Hematopoietic multipotent progenitor cell treated with erythropoietin and hydrocortisone succinate and interleukin-3 and kit ligand, for 6 days (in vitro differentiated cells): ENCODE measurements at places on chromosomes 16 and 17.
A peak's percentile ranks its signal among the peaks of the same experiment; 100 is the strongest.

GRCh38 chr17:76872221-76872873 is 4.1 kb downstream of the MGAT5B start:
- peak; percentile 60 for DNase-seq

GRCh38 chr17:50055055-50055425 is 870 bp upstream of the ITGA3 start:
- DNase-seq = no peak

DNA sequence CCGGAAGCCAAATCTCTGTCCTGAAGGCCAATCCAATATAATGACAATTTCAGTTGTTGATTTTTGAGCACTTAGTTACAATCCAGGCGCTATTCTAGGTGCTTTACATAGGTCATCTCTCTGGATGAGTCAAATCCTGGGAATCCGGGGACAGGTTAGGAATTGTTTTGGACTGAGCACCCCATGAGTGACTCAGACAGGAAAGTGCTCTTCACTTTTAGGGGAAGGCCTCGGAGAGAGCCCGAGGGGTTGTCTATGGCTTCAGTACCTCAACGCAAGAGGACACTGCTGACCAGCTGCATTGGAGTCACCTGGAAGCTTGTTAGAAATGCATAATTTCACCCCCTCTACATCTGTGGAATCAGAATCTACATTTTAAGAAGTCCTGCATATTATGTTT is 108.8 kb downstream of the IRX5 start:
- DNase-seq = no peak

GRCh38 chr16:16027728-16028310 is 78.4 kb downstream of the ABCC1 start:
- peak; percentile 80 for DNase-seq

DNA sequence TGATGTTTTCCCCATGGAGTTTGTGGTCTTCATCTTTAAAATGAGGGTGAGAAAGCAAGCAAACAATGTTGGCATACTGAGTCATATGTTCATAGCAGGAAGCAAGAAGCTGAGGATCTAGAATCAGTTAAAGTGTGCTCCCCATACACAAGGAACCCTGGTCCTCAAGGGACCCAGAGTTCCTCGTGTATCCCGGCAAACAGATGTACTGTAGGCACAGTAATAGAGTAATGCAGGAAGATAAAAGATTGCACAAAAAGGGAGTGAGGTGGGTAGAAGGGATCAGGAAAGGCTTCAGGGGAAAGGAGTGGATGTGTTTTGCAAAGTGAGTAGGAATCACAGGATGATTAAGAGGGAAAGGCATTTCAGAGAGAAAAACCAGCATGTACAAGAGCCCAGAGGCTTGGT is 412.3 kb upstream of the CDH11 start:
- no peak for DNase-seq

- DNase-seq = no peak
Measured at GRCh38 chr17:61285526-61286320, 113.9 kb upstream of the TBX2 start.

- DNase-seq = peak; percentile 92
Measured at GRCh38 chr17:64448665-64449512, at the start of gene MILR1. MILR1 (plus strand) TSS chr17:64449115; CDS start chr17:64449169, 54 bp downstream.

DNA sequence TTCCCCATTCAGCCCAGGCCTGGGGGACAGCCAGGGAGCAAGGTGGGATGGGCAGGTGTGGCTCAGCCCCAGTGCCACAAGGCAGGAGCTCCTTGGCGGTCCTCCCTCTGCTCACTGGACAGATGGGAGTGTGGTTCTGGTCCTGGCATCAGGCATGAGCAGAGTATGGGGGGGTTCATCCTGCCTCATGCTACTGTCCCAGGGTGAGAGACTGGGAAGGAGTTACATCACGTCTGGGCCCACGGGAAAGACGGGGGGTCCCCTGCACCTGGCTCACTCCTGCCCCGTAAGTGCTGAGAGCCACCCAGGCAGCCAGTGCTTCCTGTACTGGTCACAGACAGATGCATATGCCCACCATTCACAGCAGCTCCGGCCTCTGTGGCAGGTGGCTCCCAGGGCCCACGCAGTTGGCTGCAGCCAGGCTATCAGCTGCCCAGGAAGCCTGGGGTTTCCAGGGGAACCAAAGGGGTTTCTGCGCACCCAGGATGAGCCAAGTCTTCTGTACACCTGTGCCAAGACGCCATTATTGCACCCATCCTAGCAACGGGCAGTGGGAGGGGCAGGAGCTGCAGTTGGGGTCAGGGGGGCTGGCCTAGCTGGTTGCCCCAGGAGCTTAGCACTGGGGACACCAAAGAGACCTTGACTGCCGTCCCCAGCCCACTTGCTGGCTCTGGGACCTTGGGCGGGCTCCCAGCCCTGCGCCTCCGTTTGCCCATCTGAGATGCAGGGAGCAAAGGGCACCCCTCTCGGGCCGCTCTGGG is 1.9 kb downstream of the BAIAP3 start:
- DNase-seq = peak; percentile 15

DNA sequence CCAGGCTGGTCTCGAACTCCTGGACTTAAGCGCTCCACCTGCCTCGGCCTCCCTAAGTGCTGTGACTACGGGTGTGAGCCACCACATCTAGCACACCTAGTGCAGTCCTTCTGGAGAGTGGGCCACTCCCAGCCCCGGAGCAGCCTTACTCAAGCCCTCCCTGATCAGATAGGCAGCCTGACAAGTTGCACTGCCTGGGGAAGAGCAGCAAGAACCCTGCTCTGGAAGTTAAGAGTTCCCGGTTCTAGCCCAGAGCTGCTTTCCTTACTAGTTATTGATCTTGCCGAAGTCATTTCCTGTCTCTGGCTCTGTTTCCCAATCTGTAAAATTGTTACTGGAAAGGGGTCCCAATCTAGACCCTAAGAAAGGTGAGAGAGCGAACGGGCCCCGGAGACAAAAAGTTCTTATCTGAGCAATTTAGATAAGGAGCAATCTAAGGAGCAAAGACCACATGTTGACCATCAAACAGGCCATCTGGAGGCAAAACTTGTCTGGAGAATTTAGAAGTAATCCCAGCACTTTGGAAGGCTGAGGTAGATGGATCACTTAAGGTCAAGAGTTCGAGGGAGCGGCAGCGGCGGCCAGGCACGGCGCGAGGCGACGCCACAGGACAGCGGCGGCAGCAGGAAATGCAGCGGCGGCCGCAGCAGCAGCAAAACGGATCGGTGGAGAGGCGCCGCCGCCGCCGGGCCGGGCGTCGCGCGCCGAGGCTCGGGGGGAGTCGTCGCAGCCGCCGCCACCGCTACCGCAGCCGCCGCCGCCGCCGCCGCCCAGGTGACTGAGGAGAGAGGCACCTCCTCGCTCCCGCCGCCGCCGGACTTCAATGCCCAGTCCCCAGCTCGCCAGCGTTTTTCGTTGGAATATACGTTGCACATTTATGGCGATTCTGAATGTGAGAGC is 4.3 kb upstream of the NAGLU start:
- peak; percentile 76 for DNase-seq

- no peak for DNase-seq
Measured at GRCh38 chr16:9645911-9646310, 536.3 kb downstream of the GRIN2A start.

- no peak for DNase-seq
Measured at GRCh38 chr16:87628940-87629339, 26.6 kb downstream of the JPH3 start.

- peak; percentile 92 for DNase-seq
Measured at GRCh38 chr16:30186782-30187555, 3.6 kb downstream of the CORO1A start.

GRCh38 chr16:73037845-73038570 is 9.9 kb downstream of the ZFHX3 start:
- peak; percentile 86 for DNase-seq

DNA sequence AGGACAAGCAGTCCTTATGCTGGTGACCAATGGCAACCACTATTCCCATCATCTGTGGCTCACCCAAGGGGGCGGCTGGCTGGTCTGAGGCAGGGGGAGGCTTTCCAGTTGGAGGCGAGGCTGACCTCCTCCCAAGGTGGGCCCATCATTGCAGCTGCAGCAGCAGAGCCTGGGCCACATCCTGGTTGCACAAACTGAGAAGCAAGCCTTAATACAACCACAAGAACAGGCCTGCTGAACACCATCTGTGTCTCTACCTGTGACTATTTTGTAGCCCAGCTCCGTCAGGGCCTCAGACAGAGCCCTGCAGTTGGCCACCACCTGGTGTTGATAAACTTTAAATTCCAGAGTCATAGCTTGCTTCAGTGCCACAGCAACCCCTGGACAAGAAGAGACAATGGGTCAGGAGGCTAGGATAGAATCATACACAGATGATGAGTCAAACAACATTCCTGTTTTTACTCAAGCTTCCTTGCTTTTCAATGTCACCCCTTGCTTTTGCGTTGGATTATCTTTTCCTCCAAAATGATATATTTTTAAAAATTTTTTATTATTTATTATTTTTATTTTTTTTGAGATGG is 17.9 kb downstream of the SMCR8 start:
- DNase-seq = no peak

GRCh38 chr17:18190628-18191235 is 7.1 kb downstream of the ALKBH5 start:
- DNase-seq = no peak

DNA sequence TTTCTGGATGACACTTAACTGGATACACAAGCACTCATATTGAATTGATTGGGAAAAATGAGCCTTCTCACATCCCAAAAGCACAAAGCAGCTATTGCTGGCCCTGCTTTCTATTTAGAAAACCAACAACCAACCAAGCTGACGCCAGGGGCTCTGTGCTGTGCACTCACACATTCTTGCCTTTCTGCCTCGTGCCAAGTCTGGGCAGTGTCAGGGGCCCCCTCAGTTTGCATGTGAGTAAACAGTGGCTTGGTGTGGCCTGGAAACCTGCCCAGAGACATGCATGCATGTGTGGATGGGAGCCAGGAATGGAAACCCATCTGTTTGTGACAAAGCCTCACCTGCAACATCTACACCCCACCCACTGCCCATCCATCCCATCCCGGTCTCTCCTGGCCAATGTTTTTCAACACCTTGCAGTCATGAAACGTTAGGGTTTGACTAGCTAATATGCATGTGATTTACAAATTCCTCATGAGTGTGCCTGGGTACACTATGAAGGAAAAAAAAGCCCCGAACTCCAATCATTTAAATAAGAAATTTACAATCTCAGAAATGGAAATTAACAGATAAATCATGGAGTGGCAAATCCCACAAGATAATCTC is 20.4 kb downstream of the MIEF2 start:
- DNase-seq = no peak

DNA sequence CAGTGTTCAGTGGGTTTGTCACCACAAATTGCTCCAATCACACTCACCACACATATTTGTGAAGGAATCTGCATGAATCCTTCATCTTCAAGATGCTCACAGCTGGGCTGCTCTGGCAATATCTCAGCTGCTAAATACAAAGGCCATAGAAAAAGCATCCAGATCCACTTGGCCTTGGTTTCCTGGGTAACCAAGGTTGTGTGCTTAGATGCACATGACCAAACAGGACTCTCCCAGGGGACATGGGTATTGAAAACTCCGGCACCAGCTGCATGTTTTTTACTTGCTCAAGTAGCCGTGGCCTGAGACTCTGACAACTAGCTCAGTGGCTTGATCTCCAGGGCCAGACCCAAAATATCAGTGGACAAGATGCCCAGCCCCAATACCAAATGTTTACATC is 131.3 kb downstream of the CBLN1 start:
- no peak for DNase-seq

DNA sequence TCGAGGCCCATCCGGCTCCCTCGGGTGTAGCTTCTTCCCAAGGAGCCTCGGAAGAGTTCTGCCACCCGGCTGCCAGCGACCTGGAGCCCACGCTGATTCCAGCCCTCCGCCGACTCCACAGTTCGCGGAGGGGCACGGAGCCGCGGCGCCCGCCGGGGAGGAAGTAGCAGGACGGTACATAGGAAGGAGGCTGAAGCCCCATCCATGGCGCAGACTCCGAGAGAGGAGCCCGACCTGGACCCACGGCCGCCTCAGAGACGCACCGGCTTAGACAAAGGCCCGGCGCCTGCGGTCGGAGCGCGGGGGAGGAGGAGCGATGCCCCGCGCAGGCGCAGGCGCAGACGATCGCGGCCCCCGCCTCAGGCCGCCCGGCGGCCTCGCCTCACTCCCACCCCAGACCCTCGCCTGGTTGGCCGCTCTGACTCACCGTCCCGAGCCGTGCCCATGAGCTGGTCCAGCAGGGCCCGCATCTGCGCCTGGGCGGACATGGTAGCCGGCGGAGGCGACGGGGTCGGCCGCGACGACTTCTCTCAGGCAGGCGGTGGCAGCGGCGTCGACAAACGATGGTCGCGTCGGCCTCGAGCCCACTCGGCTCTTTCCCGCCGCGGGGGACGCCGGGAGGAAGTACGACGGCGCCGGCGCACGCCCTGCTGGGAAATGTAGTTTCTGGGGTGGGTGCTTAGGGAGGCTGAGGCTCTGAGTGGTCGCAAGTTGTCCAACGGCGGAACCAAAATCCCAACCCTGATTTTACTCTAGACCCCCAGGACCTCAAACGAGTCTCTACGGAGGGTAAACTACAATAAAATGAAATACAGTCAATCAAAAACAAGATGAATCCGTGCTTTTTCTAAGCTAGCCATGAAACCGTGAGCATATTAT is at the start of gene LUC7L:
LUC7L (minus strand) TSS at position 598 of the 879 bp plus-strand sequence; CDS start at position 488, 110 bp downstream.
- peak; percentile 92 for DNase-seq

- no peak for DNase-seq
Measured at GRCh38 chr16:15928261-15929104, 20.9 kb upstream of the ABCC1 start.

DNA sequence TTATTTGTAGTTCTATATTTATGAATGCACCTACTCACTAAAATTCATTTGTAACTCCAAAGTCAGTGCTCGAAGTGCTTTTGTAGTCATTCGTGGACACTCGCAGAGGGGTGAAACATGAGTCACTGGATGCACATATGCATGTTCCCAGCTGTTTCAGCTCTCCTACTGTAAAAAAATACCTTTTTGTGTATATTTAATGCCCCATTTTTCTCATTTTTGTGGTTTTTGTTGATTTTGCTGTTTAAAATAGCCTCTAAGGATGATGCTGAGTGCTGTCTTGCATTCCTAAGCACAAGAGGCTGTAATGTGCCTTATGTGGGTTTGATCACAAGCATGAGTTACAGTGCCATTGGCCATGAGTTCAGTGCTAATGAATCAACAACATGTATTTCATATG is 30.6 kb downstream of the CENPV start:
- no peak for DNase-seq

DNA sequence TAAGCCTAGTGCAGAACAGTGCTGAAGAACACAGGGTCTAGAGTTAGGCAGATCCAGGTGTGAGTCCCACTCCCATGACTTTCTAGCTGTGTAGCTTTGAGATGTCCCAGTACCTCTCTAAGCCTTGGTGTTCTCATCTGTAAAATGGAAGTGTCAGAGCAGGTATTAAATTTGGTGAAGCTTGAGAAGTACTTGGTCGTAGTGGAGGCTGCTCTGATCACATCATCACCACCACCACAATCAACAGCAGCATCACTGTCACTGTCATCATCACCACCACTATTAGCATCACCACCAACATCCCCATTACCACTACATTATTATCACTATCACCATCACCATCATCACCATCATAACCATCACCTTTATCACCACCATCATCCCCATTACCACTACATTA is 132.1 kb downstream of the CMIP start:
- DNase-seq = no peak

DNA sequence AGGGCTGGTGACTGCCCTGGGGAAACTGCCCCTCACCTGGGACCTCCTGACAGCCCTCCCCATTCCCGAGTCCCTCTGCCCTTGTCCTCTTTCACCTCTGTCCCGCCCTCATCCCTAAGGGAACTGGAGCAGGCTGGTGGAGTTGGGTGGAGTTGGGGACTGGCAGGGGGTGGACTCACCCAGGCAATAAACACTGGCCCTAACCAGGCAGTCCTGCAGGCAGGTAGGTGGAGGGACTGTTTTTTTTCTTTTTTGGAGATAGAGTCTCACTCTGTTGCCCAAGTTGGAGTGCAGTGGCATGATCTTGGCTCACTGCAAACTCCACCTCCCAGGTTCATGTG is 11.7 kb downstream of the GCGR start:
- DNase-seq = no peak

GRCh38 chr16:83374979-83375378 is 432.8 kb upstream of the HSBP1 start:
- DNase-seq = no peak
